Endothelial cell of umbilical vein (primary cell): ENCODE measurements at places on chromosomes 2 and 18. TPM values are rescaled to one million over a fixed set of nuclear protein-coding genes. Genes with fewer than 3 reads are reported as not detected.

Gene GRHL1
- 0.85 and 1.1 TPM in 2 replicates for total RNA-seq

GRCh38 chr2:231373184-231373583, 22.3 kb upstream of the B3GNT7 start:
- no peak overlapping the region for H3K27ac ChIP-seq
- H3K36me3 ChIP-seq: no peaks in the 10 kb centered on the region
- H3K4me1 ChIP-seq: no peaks in the 10 kb centered on the region
- H3K4me3 ChIP-seq: no peak overlapping the region
- H3K27me3 ChIP-seq: no peaks in the 10 kb centered on the region
- no peak for DNase-seq

DNA sequence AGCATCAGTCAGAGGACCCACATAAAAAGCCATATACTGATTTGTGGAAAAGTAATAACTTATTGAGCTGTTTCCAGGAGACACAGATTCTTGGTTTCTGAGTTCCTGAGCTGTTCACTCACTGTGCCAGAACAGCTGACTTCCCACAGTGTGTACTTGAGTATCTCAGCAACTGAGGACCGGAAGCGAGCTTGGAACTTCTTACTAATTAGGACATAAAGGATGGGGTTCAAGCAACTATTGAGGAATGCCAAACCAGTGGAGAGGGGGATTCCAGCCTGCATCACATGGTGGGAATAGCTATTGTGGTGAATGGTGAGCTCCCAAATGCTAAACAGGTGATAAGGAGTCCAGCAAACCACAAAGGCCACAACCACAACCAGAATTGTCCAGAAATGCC, 16.4 kb downstream of the EEF1B2 start:
- peaks cover 4% of the 10 kb centered on the region for H3K4me1 ChIP-seq
- H3K27ac ChIP-seq: no peak overlapping the region
- H3K4me3 ChIP-seq: no peak overlapping the region
- DNase-seq: no peak

- DNase-seq: no peak
- no peak overlapping the region for H3K27ac ChIP-seq
- H3K4me1 ChIP-seq: peaks cover 5% of the 10 kb centered on the region
- no peak overlapping the region for H3K4me3 ChIP-seq
- no peaks in the 10 kb centered on the region for H3K27me3 ChIP-seq
- H3K36me3 ChIP-seq: no peaks in the 10 kb centered on the region
Observed at GRCh38 chr2:169065864-169066517, 3.4 kb upstream of the DHRS9 start.

Gene ST6GAL2
- not detected in 2 replicates for total RNA-seq

Gene TDRD15
- not detected in 2 replicates for total RNA-seq

Gene CKAP2L
- total RNA-seq: 25.2 and 30.7 TPM in 2 replicates

DNA sequence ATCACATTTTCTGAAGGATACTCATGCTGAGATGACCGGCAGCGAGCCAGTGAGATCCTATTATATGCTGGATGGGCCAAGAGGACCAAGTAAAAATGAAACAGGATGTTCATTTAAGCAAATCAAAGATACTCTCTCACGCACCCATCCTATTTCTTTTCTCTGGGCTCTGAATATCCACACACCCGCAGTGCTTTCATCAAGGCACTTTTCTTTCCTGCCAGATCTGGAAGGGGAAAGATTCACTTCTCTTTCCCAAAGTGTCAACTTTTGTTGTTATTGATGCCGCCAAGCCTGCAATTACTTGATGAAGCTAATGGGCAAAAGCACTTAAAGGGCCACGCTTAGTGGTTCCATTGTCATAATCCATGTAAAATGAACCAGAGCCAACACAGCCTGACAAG, 191.9 kb upstream of the CHAC2 start:
- no peaks in the 10 kb centered on the region for H3K27me3 ChIP-seq
- H3K4me1 ChIP-seq: no peaks in the 10 kb centered on the region
- H3K4me3 ChIP-seq: no peak overlapping the region
- no peaks in the 10 kb centered on the region for H3K36me3 ChIP-seq
- H3K27ac ChIP-seq: no peak overlapping the region
- no peak for DNase-seq

DNA sequence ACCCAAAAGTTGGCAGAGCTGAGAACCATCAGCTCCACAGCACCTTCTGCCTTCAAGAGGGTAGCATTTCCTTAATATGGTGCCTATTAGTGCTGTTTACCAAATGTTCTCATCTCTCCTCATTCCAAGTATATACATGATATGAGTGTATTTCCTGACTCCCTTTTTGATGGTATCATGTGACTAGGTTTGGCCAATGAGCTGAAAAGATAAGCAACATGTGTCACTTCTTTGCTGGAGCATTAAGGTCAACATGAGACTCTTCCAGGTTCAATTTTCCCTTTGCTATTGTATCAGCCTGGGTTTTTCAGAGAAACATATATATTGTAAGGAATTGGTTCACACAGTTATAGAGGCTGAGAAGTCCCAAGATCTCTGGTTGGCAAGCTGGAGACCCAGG, 310.9 kb downstream of the HRH4 start:
- H3K36me3 ChIP-seq: no peaks in the 10 kb centered on the region
- peaks cover 3% of the 10 kb centered on the region for H3K27me3 ChIP-seq
- no peak overlapping the region for H3K4me3 ChIP-seq
- no peaks in the 10 kb centered on the region for H3K4me1 ChIP-seq
